CD4-positive, alpha-beta T cell treated with Interleukin-1 beta for 1 hour (primary cell): ENCODE measurements at places on chromosomes 6 and 20.
A peak's percentile ranks its signal among the peaks of the same experiment; 100 is the strongest.

DNA sequence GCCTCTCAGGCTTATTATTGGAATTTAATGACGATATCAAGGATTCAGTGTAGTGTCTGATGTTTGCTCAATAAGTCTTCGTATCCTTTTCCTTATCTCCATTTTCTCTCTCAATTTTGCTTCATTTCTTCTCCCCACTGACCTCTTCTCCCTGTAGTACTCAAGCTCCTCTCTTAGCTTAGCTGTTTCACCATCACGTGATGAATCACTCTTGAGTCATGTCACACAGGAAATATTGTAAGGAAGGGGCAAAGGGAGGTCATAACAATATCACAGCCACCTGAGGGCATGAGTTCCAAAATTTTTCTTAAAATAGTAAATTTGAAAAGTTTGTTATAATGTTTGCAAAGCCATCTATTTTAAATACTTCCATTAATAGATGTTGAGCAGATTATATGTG is 392.2 kb upstream of the MARCKS start:
- no peak for DNase-seq

- DNase-seq: no peak
These were observed 450.0 kb downstream of the HAO1 start for GRCh38 chr20:7490288-7490687.

GRCh38 chr6:48866682-48867081 is 596.4 kb downstream of the MMUT start:
- DNase-seq: no peak

- DNase-seq: no peak
These were observed 198.6 kb downstream of the ZDHHC14 start for GRCh38 chr6:157579467-157580031.

DNA sequence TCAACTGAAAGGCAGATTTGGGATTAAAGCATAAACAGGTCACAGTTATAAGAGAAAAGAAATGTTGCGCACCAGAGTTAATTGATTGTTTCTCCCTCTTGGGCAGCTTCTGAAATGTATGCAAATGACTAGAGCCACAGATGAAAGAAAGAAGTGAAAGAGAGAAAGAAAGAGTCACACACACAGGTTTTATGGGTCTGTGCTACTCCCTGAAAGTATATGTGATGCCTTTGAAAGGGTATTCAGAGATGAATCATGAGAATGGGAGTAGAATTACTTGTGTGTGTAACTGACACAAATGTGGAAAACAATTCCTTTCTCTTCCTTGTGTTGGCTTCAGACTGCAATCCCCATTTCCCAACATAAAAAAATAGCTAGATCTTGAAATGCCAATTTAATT is 196.9 kb downstream of the FOXA2 start:
- no peak for DNase-seq

DNA sequence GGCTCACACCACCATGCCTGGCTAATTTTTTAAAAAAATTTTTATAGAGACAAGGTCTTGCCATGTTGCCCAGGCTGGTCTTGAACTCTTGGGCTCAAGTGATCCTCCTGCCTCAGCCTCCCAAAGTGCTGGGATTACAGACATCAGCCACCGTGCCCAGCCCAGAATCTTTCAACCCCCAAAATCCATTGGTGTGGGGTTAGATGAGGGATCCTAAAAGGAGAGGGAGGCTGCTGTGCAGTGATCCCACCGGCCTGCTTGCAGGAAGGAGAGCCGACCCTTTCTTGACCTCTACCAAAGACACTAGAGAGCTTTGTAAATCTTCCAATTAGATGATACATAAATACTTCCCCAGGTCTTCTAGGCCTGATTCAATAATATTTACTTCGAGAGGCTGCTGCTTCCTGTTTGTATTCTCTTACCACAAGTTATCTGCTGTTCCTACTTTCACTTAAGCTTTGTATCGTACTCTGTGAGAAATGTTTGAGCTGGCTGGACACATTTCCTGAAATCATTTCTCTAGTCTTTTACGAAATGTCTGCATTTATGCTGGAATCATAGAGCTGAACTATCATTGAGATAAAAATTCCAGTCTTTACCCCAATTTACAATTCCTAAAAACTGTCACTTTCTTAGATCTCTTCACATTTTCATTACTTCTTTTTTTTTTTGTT is 49.3 kb upstream of the IER3 start:
- DNase-seq: no peak

- no peak for DNase-seq
These were observed 96.6 kb upstream of the NAA20 start for GRCh38 chr20:19920381-19921138.

DNA sequence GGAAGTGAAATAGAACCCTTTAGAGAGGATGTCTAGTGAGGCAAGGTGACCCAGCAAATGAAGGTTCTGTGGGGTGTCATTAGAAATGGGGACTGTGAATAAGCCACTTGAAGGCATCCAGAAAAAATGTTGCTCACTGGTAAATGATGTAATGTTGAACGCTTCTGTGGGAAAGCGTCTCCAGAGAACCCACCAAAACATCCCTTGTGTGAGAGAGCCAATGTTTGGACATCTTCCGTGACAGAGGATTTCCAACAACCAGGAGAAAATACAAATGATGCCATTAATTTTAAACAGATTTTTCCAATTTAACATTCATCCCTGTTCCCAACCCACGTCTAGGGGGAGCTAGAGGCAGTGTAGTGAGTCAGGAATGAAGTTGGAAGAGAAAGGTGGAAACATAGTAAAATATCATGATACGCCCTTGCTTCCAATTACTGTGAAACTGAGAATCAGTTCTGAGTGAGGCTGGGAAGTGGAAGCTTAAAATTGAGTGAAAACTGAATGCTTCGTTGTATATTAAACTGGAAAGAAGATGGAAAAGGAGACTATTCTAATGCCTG is 584.2 kb downstream of the CD109 start:
- DNase-seq: no peak

- no peak for DNase-seq
These were observed 18.9 kb downstream of the C6orf132 start for GRCh38 chr6:42123379-42124103.

- peak; percentile 16 for DNase-seq
These were observed 3.4 kb upstream of the SLC17A5 start for GRCh38 chr6:73657201-73657600.

DNA sequence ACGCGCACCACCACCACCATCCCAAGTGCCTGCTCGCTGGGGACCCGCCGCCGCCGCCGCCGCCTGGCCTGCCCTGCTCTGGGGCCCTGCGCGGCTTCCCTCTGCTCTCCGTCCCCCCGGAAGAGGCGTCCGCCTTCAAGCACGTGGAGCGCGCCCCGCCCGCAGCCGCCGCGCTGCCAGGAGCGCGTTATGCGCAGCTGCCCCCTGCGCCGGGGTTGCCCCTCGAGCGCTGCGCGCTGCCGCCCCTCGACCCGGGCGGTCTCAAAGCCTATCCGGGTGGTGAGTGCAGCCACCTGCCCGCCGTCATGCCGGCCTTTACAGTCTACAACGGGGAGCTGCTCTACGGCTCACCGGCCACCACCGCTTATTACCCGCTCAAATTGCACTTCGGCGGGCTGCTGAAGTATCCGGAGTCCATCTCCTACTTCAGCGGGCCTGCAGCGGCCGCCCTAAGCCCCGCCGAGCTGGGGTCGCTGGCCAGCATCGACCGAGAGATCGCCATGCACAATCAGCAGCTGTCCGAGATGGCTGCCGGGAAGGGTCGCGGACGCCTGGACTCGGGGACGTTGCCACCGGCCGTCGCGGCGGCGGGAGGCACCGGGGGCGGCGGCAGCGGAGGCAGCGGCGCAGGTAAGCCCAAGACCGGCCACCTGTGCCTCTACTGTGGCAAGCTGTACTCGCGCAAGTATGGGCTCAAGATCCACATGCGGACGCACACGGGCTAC is 7.2 kb downstream of the PRDM13 start:
- DNase-seq: peak; percentile 30

GRCh38 chr20:47971058-47971791 is 185.9 kb upstream of the SULF2 start:
- DNase-seq: no peak

DNA sequence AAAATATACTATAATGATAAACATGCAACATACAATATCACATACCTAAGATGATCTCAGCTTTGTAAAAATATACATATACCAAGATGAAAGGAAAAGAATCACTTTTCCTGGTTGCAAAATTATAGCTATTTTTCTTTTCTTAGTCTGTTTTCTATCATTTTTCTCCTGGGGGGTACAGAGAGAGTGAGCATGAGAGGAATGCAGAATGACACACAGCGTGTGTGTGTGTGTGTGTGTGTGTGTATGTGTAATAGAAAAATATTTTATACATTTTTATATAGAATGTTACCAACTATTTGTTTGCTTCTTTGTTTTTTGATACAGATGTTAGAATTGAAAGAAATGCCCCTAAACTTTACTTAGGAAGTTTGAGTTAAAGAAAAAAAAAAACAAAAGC is 64.3 kb downstream of the FAM83B start:
- DNase-seq: no peak

DNA sequence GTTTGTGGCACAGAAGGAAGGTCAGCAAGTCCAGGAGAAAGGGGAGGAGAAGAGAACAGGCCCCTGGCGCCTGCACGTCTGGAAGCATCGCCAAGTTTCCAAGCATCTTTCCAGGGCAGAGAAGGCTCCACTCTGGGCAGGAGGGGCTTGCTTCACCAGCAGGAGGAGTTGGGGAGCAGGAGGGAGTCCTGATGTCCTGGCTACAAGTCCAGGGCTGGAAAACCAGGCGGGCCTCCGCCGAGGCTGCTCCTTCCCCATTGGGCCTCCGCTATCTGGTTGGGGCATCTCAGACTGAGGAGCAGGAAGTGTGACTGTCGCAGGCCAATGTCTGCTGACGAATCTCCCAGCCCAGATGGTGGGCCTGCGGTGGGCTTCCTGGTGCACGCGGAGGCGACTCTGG is 421.9 kb downstream of the PREX1 start:
- no peak for DNase-seq

DNA sequence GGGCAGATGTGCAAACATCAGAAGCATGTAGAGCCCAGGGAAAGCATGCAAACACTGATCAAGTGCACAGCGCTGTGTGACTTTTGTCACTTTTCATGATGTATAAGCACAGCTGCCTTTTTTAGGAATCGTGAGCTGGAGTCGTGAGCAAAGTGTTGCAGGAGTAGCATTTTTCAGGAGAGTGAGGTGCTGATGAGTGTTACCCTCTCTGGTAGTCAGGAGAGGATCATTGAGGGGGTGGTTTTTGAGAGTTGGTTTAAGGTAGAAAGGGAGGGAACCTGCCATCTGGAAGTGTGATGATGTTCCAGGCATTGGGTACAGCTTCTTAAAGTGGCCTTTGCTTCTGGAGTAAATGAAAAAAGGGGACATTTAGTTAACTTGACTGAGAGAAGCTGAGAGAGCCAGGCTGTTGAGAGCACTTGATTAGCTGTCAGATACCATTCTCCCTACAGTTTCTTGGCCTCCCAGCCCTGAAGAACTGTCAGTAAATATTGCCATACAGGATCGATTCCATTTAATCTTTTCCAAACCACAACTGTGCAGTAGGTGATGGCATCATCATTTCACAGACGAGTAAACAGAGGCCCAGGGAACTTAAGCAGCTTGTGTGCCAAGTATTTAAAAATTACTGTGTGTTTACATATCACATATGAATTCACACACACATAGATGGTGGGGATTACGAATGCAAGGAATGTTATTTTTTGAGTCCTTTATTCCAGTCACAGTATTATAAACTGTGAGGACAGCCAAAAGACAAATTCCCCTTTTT is 28.9 kb downstream of the TPD52L1 start:
- no peak for DNase-seq

DNA sequence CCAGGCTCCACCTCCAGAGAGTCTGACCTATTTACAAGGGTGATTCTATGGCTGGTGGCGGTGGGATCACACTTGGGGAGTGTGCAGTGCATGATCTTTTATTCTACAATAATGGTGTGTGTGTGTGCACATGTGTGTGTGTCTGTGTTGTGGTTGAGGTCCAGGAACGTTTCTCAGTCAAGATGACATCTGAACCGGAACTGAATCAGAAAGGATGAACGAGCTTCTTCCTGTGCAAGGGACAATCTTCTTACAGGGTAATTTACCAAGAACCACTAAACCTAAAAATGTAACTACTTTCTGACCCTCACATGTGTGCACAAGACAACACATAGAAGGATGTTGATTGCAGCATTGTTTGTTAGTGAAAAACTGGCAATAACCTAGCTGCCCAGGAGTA is 8.6 kb downstream of the MMP9 start:
- no peak for DNase-seq

- no peak for DNase-seq
These were observed 610.3 kb downstream of the RNF144B start for GRCh38 chr6:18997375-18997826.

DNA sequence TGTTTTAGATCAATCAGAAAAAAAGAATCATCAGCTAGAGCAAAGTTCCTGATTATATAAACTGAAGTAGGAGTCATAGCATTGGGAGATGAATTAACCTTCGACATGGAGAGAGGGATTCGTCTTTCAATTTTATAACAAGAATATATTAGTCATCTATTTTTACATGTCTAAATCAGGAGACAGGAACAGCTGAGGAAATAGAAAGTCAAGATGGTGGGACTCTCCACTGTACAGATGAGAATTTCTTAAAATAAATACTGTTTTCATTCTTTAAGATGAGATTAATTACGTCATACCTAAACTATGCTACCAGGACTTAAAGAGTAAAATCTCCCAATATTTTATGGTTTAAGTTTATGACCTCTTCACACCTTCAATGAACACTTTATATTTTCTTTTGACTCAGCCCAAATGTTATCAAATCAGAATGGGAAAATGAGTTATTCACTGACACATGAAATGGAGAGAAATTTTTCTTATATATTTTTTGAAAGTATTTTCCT is 1137.7 kb downstream of the EPHA7 start:
- no peak for DNase-seq

DNA sequence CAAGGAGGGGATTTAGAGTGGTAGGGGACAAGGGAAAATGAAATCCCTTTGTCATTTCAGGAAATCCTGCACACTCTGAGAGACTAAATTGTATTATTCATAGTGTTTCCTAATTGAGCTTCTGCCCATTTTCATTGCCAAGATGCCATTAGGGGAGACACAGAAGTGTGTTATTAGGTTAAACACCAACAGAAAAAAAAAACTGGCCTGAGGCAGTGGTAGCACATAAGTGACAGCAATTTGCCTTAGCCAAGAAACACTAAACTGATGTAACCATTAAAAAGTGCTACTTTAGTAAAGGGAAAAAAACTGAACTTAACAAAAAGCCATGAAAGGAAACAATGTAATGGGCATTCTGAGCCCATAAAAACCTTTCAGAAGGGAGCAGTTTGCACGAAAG is 270.5 kb upstream of the PLN start:
- no peak for DNase-seq
